ENCODE measurements at places on chromosomes 11 and 22.

GRCh38 chr11:124667601-124668000 is 5.9 kb downstream of the SIAE start:
- no peak for DNase-seq

- no peak for DNase-seq
Measured at GRCh38 chr22:31106731-31107177, 614 bp downstream of the SELENOM start.

DNA sequence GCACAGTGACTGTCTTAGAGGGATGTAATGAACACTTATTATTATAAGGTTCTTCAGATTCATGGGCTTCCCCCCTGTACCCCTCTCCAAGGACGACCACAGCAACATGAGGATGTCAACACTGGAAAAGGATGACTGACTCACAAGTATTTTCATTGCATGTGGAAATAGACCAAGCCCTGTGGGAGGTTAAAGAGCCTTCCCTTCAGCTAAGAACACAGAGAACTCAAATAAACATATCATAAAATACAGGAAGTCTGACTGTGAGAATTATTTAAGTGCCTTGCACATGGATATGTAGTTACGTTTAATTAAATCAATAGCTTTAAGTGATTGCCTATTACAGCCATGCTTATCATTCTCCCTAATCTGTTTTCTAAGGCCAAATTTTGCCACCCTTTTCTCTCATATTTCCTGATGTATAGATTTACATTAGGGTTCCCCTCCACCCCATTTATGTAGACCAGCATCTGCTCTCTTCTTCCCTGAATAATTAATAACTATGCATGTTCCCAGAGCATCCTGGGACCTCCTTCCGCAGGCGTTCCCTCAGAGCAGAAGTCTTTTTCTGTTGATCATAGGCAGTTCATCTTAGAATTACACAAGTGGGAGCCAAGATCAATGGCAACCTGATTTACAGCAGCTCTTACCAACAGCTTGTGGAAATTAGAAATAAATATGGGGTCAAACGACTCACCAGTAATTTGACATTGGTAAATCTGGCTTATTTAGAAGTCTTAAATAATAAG is 226.9 kb downstream of the OPCML start:
- DNase-seq: no peak

DNA sequence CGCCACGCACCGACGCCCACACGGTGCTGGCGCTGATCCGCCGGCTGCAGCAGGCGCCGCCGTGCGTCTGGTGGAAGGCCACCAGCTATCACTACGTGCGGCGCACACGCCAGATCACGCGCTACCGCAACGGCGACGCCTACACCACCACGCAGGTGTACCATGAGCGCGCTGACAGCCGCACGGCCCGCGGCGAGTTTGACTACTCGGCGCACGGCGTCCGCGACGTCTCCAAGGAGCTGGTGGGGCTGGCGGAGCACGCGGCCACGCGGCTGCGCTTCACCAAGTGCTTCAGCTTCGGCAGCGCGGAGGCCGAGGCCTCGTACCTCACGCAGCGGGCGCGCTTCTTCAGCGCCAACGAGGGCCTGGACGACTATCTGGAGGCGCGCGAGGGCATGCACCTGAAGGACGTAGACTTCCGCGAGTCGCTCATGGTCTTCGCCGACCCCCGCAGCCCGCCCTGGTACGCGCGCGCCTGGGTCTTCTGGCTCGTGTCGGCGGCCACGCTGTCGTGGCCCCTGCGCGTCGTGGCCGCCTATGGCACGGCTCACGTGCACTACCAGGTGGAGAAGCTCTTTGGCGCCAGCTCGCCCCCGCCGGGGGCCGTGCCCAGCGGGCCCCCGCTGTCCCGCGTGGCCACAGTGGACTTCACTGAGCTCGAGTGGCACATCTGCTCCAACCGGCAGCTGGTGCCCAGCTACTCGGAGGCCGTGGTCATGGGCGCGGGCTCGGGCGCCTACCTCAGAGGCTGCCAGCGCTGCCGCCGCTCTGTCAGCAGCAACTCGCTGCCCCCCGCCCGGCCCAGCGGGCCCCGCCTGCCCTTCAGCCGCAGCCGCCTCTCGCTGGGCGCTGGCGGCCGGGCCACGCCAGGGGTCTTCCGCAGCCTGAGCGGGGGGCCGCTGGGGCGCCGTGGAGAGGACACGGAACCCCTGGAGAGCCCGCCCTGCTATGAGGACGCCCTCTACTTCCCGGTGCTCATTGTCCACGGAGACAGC is 3.2 kb downstream of the TMEM151A start:
- DNase-seq: no peak

DNA sequence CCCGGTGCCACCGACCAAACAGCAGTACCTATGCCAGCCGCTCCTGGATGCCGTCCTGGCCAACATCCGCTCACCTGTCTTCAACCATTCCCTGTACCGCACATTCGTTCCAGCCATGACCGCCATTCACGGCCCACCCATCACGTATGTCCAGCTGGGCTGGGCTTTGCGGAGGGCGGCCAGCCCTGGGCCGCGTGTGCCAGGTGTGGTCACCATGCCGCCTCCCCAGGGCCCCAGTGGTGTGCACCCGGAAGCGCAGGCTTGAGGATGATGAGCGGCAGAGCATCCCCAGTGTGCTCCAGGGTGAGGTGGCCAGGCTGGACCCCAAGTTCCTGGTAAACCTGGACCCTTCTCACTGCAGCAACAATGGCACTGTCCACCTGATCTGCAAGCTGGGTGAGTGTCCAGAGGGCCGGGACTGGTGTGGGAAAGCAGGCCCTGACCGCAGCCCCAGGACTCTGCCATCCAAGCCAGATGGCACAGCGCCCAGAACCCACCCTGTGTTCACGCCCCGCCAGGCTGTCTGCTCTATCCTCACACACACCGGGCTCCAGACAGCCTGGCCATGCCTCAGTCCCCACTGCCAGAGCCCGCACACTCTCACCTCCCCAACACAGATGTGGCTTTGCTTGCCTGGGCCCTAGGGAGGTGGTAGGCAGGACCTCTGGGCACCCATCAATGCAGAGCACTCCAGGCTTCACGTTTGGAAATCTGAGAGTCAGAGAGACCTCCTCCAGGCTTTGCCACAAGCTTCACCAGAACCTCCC is 77.6 kb downstream of the MED15 start:
- no peak for DNase-seq
